Suprapubic skin (tissue), 4 donors: ENCODE measurements at places on chromosomes 16 and 17.
A peak's percentile ranks its signal among the peaks of the same experiment; 100 is the strongest.

DNA sequence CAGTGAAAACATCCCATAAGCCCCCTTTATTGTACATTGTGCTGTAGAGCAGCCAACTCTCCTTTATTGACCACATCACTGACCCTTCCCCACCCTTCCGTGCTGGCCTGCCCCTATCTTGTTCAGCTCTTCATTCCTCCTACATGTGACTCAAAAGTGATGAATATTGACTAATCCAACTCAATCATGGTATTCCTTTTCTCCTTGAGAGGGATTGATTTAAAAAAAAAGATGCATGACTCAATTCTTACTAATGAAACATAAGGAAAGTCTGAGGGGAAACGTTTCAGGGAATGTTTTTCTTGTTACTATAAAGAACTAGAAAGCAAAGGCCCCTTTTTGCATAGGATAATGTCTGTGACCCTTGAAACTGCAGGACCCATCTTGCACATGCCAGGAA lies 125.2 kb upstream of the SOX9 start:
- no peaks in the 10 kb centered on the region for H3K27me3 ChIP-seq
- H3K4me1 ChIP-seq = no peaks in the 10 kb centered on the region
- no peak for DNase-seq
- no peak overlapping the region for H3K4me3 ChIP-seq
- no peak overlapping the region for H3K27ac ChIP-seq
- H3K36me3 ChIP-seq = no peaks in the 10 kb centered on the region

DNA sequence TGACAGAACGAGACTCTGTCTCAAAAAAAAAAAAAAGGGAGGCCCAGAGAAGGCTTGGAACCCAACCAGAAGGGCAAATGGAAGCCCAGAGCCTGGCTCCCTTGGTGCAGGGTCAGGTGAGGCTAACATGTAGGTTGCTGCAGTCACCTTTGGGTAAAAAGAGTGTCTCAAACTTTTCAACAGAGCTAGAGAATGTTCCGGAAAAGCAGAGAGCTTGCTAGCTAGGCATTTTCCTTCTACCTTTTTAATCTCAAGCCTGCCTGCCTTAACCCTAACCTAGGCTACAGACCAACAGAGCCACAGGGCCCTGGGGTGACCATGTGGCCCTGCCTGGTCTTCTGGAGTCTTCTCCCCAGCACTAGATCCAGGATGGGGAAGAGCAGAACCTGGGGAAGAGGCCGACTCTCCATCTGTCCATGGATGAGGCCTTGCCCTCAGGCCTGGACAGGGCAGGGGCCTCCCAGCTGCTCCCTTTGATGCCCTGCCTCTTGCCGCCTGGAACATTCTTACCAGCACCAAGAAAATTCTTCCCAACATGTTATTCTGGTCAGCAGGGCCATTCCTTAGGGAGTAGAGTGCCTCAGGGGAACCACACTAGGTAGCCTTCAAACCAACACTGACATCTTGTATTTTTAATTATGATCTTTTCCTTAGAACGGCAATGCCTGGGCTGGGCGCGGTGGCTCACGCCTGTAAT lies 30.1 kb downstream of the SLC43A2 start:
- DNase-seq = no peak
- no peaks in the 10 kb centered on the region for H3K27me3 ChIP-seq
- no peaks in the 10 kb centered on the region for H3K4me1 ChIP-seq
- no peaks in the 10 kb centered on the region for H3K36me3 ChIP-seq

- DNase-seq = no peak
- H3K4me3 ChIP-seq = no peak overlapping the region
- H3K4me1 ChIP-seq = peaks cover 6% of the 10 kb centered on the region
- no peak overlapping the region for H3K27ac ChIP-seq
- no peaks in the 10 kb centered on the region for H3K27me3 ChIP-seq
Measured at GRCh38 chr16:4025428-4025827, 90.8 kb downstream of the ADCY9 start.

DNA sequence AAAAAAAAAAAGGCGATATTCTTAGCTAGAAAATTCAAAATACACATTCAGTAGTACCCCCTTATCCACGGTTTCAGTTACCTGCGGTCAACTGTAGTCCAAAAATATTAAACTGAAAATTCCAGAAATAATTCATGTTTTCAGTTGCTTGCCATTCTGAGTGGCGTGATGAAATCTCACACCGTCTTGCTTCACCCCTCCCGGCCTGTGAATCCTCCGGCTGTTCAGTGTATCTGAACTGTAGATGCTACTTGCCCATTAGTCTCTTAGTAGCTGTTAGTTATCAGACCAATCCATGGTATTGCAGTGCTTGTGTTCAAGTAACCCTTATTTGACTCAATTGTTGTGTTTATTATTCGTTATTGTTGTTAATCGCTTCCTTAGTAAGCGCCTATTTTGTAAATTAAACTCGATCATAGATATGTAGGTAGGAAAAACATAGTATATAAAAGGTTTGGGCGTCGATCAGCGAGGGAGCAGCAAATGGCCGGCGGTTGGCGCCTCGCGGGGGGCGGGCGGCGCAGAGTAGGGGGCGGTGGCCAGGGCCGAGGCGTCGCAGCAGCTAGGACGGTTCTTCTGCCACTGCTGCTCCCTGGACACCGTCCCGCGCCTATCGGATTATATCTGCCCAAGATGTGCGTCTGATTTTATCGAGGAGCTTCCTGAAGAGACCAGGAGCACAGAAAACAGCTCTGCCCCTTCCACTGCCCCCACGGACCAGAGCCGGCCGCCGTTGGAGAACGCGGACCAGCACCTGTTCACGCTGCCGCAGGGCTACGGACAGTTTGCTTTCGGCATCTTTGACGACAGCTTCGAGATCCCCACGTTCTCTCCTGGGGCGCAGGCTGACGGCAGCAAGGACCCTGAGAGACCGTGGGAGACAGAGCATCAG lies 39.8 kb upstream of the AKAP1 start:
- H3K4me1 ChIP-seq = peaks cover 16% of the 10 kb centered on the region
- DNase-seq = peak; percentile 63
- no peaks in the 10 kb centered on the region for H3K36me3 ChIP-seq
- H3K4me3 ChIP-seq = peak overlapping the region; percentile 41

- no peak overlapping the region for H3K4me3 ChIP-seq
- no peak overlapping the region for H3K27ac ChIP-seq
- no peak for DNase-seq
- H3K4me1 ChIP-seq = no peaks in the 10 kb centered on the region
- no peaks in the 10 kb centered on the region for H3K36me3 ChIP-seq
Measured at GRCh38 chr16:5706211-5706610, 608.6 kb upstream of the EEF2KMT start.

DNA sequence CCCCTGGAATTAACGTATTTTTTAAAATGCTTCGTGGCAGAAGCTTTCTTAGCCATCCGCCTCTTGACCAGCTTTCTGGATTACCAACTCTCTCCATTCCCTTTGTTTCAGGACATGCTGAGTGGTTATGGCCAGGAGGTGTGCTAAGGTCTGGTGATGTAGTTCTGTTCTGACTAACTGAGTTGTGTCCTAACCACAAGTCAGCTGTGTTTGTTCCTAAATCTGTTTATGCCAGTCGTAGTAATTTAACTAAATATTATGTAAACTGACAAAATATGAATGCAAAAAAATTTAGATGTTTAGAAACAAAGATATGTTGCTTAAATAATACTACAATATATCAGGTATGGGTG lies 61.6 kb downstream of the MRTFB start:
- no peak overlapping the region for H3K4me3 ChIP-seq
- peaks cover 2% of the 10 kb centered on the region for H3K36me3 ChIP-seq
- DNase-seq = no peak
- no peak overlapping the region for H3K27ac ChIP-seq
- no peaks in the 10 kb centered on the region for H3K4me1 ChIP-seq

DNA sequence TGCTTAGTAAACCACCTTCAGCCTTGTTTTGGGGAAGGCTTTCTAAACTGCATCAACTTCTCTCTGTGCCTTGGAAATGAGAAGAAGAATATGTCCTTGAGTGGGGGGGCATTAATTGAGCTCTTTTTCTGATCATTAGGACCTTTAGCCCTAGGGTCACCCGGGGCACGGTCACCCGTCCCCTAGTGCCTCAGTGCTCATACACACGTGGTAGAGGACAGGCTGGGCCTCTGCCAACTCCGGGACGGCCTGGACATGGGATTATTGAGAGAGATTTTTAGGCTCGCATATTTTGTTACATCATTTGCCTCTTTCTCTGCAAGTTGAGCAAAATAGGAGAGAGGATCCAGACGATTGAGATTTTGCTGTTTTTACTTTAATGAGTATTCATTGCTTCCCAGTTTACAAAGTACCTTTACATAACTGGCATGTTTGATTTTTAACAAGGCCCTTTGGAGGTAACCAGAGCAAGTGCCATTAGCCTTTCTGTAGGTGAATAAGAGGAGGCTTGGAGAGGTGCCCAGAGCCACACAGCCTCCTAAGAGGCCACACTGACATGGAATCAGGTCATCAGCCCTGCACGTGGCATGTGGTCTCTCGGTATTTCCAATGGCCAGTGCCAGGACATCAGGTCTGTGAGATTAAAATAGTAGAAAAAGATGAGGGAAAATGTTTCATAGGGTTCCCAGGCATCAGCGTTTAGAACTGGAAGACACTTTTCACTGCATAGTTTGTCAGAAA lies 11.1 kb downstream of the PMM2 start:
- H3K4me3 ChIP-seq = no peak overlapping the region
- H3K27ac ChIP-seq = no peak overlapping the region
- no peaks in the 10 kb centered on the region for H3K4me1 ChIP-seq
- peaks cover 97% of the 10 kb centered on the region for H3K36me3 ChIP-seq

GRCh38 chr17:64572682-64573154 lies 65.9 kb downstream of the CEP95 start:
- H3K4me3 ChIP-seq = no peak overlapping the region
- no peak for DNase-seq
- H3K4me1 ChIP-seq = peaks cover 2% of the 10 kb centered on the region
- H3K27ac ChIP-seq = no peak overlapping the region

GRCh38 chr16:16014329-16015224 lies 65.2 kb downstream of the ABCC1 start:
- H3K27ac ChIP-seq = no peak overlapping the region
- peaks cover 6% of the 10 kb centered on the region for H3K4me1 ChIP-seq
- no peak for DNase-seq
- no peaks in the 10 kb centered on the region for H3K27me3 ChIP-seq
- H3K4me3 ChIP-seq = no peak overlapping the region
- peaks cover 31% of the 10 kb centered on the region for H3K36me3 ChIP-seq

DNA sequence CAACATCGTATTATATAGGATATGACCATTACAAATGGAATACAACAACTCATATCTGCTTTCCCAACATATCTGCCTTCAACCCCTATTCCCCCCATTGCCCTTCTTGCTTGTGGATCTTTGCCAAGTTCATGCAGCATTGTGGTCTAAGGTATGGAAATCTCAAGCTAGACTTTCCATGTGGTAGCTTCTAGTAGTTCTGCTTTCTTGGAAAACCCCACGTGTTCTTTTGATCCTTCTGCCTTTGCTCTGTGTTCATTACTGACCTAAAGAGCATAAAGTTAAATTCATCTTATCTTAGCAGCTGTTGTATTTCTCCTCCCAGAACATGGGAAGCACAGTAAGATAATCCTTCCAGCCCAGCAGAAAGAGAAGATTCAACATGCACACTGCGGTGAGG lies 202.0 kb upstream of the SALL1 start:
- H3K27me3 ChIP-seq = no peaks in the 10 kb centered on the region
- DNase-seq = no peak
- no peaks in the 10 kb centered on the region for H3K4me1 ChIP-seq
- H3K27ac ChIP-seq = no peak overlapping the region

DNA sequence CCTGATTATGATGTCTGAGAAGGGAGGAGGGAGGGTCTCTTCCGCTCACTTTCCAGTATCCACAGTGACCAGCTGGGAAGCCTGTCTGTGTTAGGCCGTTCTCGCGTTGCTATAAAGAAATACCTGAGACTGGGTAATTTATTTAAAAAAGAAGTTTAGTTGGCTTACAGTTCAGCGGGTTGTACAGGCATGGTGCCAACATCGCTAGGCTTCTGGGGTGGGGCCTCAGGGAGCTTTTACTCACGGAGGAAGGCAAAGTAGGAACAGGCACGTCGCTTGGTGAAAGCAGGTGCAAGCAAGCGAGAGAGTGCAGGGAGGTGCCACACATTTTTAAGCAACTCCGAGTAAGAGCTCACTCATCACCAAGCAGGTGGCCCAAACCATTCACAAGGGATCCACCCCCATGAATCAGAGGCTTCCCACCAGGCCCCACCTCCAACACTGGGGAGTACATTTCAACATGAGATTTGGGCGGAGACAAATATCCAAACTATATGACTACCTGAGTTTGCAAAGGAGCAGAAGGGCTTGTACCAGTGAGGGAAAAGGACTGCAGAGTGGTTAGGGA lies 137.5 kb downstream of the CCDC182 start:
- H3K27ac ChIP-seq = no peak overlapping the region
- peaks cover 41% of the 10 kb centered on the region for H3K4me1 ChIP-seq
- no peaks in the 10 kb centered on the region for H3K36me3 ChIP-seq
- DNase-seq = no peak

- no peak for DNase-seq
- H3K27me3 ChIP-seq = no peaks in the 10 kb centered on the region
- no peaks in the 10 kb centered on the region for H3K36me3 ChIP-seq
- H3K27ac ChIP-seq = no peak overlapping the region
- H3K4me3 ChIP-seq = no peak overlapping the region
- H3K4me1 ChIP-seq = peaks cover 18% of the 10 kb centered on the region
Measured at GRCh38 chr16:46833460-46833800, 2.5 kb upstream of the C16orf87 start.

GRCh38 chr17:61225178-61225882 lies 174.3 kb upstream of the TBX2 start:
- H3K27ac ChIP-seq = no peak overlapping the region
- H3K4me3 ChIP-seq = no peak overlapping the region
- H3K27me3 ChIP-seq = no peaks in the 10 kb centered on the region
- no peak for DNase-seq
- no peaks in the 10 kb centered on the region for H3K4me1 ChIP-seq

- H3K27me3 ChIP-seq = no peaks in the 10 kb centered on the region
- no peak overlapping the region for H3K4me3 ChIP-seq
- peaks cover 36% of the 10 kb centered on the region for H3K4me1 ChIP-seq
- H3K36me3 ChIP-seq = no peaks in the 10 kb centered on the region
- H3K27ac ChIP-seq = no peak overlapping the region
- no peak for DNase-seq
Measured at GRCh38 chr16:30372725-30373124, 1.9 kb upstream of the MYL11 start.

DNA sequence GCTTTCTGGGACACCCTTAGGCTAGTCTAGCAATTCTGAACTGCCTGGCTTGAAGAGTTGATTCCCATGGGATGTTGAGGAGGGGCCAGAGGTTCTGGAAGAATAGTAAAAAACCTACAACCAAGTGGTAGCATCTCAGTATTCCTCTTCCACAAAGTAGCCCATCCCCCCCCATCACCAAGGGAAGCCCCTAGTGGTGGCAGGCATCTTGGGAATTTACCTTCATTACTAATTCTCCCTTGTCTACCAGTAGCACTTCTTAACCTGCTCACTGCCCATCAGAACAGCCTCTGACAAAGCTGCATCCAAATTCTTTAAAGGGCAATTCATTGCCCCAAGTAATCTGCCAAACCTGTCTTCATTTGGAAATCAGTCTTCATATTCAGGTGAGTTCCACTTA lies 12.8 kb upstream of the RAB11FIP4 start:
- H3K36me3 ChIP-seq = peaks cover 14% of the 10 kb centered on the region
- no peak for DNase-seq
- H3K4me1 ChIP-seq = no peaks in the 10 kb centered on the region

- H3K36me3 ChIP-seq = no peaks in the 10 kb centered on the region
- H3K4me3 ChIP-seq = no peak overlapping the region
- H3K27ac ChIP-seq = no peak overlapping the region
- peak; percentile 11 for DNase-seq
- no peaks in the 10 kb centered on the region for H3K27me3 ChIP-seq
Measured at GRCh38 chr17:28379814-28380801, 8.6 kb downstream of the SARM1 start.
